Cardiac muscle cell (in vitro differentiated cells and primary cell): ENCODE measurements at places on chromosomes 2 and 18.

- DNase-seq: peak; percentile 64
These were observed 547 bp downstream of the SLC35F5 start for GRCh38 chr2:113755835-113756354.

DNA sequence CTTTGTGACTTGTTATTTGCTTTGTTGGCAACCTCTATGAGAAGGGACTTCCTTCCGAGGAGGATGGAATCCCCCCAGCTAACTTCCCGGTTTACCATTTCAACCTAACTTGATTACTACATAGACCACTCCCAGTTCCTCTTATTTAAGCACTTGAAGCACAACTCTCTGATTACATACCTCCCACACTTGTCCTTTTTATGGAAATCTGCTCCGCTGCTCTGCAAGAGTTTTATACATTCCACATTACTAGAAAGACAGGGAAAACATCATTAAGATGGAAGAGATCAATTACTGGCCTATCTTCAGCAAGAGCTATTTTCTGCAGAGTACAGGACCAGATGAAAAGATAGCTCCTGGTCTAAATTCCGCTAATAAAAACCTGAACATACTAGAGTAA lies 160.0 kb upstream of the PGAP1 start:
- no peak for DNase-seq

DNA sequence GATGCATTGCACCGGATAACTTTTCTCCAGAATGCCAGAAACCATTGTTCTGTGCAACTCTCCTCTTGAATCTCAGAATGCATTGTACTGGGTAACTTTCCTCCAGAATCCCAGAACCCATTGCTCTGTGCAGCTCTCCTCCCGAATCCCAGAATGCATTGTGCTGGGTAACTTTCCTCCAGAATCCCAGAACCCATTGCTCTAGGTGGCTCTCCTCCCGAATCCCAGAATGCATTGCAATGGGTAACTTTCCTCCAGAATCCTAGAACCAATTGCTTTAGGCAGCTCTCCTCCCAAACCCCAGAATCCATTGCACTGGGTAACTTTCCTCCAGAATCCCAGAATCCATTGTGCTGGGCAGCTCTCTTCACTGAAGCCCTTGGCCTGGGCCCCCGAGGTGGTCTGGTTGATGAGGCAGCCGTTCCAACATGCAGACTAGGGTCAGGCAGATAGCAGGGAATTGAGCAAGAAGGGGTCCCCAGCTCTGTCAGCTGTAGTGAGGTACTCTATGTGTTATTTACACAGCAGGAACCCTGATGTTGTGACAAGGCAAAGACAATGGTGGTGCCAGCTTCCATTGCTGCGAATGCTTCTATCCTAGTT lies 9.4 kb downstream of the FOSL2 start:
- DNase-seq: no peak

- no peak for DNase-seq
These were observed 40.0 kb upstream of the TRIB2 start for GRCh38 chr2:12676771-12677170.

- no peak for DNase-seq
These were observed 283 bp upstream of the RBBP8 start for GRCh38 chr18:22932885-22933205.

DNA sequence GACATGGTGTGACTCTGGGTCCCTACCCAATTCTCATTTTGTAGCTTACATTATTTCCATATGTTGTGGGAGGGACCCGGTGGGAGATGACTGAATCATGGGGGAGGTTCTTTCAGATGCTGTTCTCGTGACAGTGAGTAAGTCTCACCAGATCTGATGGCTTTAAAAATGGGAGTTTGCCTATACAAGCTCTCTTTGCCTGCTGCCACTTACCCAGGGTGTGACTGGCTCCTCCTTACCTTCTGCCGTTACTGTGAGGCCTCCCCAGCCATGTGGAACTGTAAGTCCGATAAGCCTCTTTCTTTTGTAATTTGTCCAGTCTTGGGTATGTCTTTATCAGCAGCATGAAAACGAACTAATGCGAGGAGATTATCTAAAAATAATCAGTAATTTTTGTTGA lies 1683.2 kb upstream of the SLC39A10 start:
- no peak for DNase-seq

DNA sequence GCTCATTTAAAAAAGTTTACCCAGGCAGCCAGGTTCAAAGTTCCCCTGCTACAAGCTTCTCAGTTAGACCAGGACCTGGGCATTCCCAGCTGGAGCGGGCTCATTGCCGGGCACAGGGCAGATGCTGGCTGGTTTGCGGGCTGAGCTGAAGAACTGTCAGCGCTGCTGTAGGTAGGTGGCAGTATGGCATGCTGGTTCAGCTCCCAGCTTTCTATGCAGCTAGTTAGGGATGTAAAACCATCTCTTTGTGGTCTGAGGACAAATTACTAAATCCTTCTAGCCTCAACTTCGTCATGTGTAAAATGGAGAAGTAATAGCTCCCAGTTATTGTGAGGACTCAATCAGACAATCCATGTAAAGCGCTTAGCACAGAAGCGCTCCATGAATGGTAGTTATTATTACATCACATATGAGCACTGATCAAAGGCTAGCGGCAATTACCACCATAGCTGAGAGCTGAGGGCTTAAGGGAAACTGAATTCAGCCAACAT lies 2.4 kb upstream of the LDLRAD4 start:
- DNase-seq: peak; percentile 78

GRCh38 chr18:23121133-23121532 lies 14.2 kb upstream of the CABLES1 start:
- no peak for DNase-seq

DNA sequence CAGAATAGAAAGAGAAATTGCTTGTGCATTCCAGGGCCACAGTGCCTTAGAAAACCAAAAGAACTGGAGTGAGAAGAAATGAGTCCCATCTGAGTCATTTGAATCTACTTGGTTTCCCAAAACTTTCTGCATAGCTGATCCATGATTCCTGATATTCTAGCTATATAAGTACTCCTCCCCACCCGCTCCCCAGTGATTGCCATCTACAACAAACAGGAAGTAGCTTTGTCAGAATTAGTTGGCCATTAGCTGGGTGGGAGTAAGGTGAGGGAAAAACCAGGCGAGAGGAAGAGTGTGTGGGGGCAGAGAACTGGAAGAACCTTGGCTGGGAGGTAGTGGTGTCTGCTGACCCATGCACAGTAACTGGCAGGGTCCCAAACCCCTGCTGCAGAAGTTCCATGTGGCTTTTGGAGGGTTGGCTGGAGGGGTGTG lies 122.1 kb downstream of the ACAA2 start:
- peak; percentile 67 for DNase-seq

- DNase-seq: no peak
These were observed 48.4 kb downstream of the MTX2 start for GRCh38 chr2:176317623-176318065.

GRCh38 chr2:101380376-101380775 lies 6.9 kb downstream of the CREG2 start:
- peak; percentile 81 for DNase-seq

DNA sequence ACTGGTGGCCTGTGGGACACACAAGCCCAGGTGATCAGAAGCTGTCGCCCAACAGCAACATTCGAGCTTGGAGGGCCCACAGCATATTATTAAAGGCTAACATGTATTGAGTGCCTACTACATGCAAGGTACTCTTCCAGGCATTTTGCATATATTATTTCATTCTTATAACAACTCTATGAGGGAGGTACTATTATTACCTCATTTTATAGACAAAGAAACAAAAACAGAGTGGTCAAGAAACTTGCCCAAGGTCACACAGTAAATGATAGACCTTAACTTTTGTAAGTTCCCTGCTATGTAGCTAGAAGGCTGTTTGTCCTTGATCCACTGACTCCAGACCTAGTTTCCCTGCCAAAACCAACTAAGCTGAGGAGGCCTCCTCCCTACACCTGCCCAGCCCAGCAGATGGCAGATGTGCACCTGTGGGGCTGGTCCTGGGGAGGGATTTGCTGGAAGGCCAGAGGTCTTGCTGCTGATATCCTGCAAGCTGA lies 35.7 kb downstream of the KANSL3 start:
- DNase-seq: no peak

DNA sequence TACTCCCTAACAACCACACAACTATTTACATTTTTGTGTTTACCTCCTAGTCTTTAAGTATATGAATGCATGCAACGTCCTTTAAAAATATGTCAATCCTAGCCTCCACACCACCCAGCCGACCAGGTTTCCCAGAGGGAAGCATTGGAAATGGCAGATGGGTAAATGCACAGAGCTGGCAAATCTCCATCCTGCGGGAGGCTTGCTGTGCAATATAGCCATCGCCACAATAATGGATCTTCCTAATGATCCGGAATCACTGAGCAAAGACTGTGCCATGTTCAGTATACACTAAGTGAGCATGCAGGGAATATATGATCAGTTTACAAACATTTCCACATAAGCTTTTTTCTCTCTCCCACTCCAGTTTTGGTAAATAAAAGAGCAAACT lies 131.8 kb downstream of the NEDD4L start:
- no peak for DNase-seq

- no peak for DNase-seq
These were observed 156.2 kb upstream of the DSEL start for GRCh38 chr18:67672716-67673115.

GRCh38 chr2:120556911-120557310 lies 178.8 kb upstream of the GLI2 start:
- no peak for DNase-seq

DNA sequence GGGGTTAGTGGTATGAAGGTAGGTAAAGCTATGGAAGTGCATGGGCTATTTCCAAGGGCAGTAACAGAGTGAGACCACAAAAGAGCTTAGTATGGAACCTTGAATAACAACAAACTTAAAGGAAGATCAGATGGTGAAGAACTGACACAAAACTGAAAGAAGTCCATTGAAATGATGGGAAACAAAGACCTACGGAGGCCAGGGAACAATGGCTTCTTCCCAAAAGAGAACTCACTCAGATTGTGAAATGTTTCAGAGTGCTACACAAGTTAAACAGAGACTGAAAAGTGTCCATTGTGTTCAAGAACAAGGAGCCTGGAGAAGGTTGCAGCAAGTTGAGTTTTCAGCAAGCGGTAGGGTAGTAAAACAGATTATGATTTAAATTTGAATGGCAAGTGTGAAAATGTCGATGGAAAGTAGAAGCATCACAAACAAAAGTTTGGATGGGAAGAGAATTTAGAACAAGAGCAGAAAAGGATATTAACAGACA lies 700.0 kb upstream of the NXPH2 start:
- no peak for DNase-seq

DNA sequence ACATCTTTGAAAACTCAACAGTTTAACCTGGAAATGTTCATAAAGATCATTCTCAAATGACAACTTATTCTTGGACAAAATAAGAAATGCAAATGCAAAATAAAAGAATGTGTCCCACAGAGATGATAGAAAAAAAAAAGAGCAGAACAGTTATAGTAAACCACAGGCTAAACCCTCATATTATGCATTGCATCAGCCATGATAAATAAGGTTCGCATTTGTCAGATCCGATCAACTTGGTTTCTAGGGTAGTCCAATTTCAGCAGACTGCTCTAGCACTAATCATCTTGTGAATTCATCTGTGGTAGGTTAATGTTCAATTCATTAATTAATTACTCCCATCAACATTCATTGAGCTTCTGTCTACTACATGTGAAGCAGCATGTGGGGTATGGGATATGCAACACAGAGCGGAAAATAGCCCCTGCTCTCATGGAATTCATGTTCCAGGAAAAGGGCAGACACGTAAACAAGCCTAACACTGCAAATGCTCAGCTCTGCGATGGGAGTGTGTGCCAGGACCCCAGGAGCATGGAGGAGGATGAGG lies 316.2 kb upstream of the REV1 start:
- DNase-seq: no peak

DNA sequence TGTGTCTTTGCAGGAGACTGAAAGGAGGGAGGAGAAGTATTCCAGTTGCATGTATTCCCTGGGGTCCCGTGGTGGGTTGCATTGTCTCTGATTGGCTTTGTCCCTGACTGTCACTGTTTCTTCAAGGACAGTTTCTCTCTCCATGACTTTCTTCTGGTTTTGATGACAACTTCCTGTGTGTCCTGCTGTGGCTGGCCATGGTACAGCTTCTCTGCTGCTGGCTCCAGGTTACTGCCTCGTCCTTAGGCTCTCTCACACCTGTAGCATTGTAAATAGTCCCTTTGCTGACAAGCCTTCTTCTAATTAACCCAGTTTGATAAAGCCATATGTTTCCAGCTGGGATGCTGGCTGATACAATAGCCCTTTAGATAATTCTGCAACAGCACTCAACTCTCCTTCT lies 129.0 kb downstream of the LPIN1 start:
- DNase-seq: no peak

DNA sequence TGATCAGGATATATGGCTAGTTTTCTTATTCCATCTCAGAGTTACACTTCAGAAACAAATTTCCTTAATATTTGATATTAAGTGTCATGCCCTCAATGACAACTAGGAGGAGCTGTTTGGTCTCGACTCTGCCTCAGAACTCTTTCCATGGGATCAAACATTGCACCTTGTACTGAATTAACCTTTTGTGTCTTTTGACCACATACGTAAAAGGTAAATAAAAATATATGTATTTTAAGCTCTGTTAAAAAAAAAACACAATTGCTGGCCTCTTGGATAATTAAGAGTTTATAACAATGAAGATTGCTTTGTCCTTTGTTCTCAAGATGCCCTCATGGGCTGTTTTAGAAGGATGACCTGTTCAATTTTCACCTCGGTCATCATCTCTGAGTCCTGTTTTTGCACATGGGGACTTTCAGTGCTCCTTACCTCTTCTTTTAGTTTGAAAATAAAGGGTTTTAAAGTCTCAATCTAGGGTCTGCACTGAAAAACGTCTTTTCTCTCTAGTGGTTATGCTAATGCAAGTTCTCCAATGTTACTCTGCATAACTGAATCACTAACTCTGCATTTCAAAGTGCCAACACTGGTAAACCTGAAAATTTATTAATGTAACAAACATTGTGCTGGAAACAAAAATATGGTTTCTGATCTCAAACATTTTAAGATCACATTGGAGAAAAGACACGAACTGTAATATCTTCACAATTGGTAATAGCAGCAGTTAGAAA lies 18.8 kb upstream of the FN1 start:
- peak; percentile 67 for DNase-seq

DNA sequence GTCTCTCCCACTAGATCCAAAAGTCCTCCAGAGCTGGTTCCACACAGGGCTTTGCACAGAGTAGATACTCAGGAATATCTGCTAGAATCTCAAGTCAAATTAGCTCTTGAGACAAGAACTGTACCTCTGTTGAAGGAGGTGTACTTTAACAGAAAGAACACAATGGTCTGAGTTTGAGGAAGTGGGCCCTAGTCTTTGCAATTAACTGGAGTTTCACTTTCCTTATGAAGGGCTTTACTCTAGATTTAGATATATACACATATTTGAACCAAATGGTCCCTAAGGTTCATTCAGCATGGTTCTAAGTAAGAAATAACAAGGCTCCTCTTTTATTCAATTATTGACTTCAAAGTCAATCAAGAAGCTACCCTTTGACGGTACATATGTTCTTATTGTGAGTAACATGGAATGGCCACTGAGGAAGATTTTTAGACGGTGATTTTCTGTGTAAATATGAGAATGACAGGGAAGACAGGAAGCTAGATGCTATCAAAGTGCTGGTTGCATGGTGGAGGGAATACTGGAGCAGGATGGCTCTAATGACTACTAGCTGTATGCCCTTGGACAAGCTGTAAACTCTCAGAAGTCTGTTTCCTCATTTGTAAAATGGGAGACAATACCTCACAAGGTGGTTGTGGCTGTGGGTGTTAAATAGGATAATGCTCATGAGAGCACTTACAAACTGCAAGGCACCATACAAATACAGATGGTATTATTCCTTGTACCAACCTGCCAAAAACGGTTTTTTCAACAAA lies 73.5 kb upstream of the SERTAD2 start:
- DNase-seq: no peak

- peak; percentile 56 for DNase-seq
These were observed 154.9 kb downstream of the SATB2 start for GRCh38 chr2:199302851-199303250.

- peak; percentile 96 for DNase-seq
These were observed 64.0 kb downstream of the INPP4A start for GRCh38 chr2:98508709-98509066.
